NCI-H2107 (cell line): ENCODE measurements at places on chromosomes 7 and 10.

GRCh38 chr10:27628621-27629020 is 117.0 kb downstream of the MKX start:
- DNase-seq: no peak

- no peak for DNase-seq
Measured at GRCh38 chr7:106747804-106748203, 86.8 kb upstream of the CCDC71L start.

- DNase-seq: no peak
Measured at GRCh38 chr7:149457766-149458165, 3.1 kb downstream of the ZNF777 start.

- no peak for DNase-seq
Measured at GRCh38 chr10:27861781-27862180, 116.2 kb upstream of the MKX start.

DNA sequence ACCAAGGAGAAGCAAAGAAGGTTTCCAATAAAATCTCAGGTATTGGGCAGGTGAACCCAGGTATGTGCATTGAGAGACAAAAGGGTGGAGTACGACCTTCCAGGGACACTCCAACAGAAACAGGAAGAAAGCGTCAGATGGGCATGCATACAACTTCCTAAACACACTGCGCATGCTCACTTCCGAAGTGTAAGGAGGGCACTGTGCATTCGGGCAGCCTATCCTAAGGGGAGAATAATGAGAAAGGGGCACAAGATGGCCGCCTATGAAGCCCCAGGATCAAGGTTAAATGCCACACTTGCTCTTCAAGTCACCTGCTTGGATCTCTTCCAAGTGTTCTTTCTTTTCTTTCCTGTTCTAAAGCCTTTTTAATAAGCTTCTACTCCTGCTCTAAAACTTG is 39.4 kb upstream of the PRSS1 start:
- no peak for DNase-seq

- DNase-seq: no peak
Measured at GRCh38 chr10:119023553-119023868, 6.0 kb upstream of the NANOS1 start.

DNA sequence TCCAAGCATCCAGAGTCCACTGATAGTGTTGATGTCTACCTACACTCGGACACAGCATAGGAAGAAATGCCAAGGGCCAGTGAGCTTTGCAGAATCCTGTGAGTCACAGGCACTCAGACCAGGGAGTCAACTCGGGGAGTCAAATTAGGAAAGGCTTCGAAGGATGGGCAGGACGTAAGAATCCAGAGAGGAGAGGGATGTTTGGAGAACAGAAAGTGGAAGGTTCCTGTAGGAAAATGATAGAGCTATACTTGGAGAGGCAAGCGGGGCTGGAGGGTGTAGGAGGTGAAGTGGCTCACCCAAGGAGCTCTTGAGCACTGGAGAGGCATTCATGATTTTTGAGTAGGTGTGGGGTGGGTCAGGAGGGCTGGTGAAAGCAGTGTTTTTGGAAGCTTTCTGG is 3.0 kb downstream of the ZYX start:
- DNase-seq: no peak

- peak; percentile 94 for DNase-seq
Measured at GRCh38 chr7:133081599-133082389, at the start of gene CHCHD3. TSS of gene CHCHD3 (minus strand) at chr7:133082090. CDS start at chr7:133081937, 153 bp downstream.

DNA sequence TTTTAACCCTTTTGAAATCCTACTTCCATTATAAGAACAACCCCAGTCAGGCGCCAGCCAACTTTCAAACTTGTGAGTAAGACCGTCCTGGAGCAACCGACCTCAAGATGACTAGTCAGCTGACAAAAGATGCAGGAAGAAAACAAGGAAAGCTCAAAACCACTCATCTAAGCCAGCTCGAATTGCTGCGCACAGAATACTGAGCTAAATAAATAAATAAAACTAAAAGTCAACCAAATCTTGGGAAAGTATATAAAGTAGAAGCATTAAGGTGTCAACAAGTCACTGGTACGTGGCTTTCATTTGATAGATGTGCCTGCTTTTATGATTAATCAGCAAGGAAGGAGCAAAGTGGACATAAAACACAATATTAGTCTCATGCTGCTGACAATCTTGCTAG is 1269.8 kb downstream of the XPNPEP1 start:
- no peak for DNase-seq

DNA sequence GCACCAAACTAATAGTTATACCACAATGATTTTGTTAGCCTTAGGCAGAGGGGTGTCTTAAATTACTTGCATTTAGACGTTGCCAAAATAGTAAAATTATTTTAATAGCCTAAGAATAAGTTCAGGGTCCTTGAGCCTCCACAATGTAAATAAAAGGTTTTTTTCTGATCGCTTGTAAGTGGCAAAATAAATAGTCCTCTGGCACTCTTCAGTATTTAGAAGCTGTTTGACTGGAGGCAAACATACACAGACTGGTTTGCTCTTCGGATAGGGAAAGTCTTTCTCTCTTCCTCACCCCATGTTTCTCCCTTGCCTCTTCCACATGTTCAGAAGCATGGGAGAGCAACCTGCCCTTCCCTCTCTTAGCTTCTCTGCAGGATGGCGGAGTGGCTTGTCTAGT is 49.5 kb upstream of the FAM180A start:
- DNase-seq: peak; percentile 24

GRCh38 chr7:676246-676971 is 50.1 kb upstream of the DNAAF5 start:
- no peak for DNase-seq

- DNase-seq: no peak
Measured at GRCh38 chr10:11003679-11004078, 14.0 kb upstream of the CELF2 start.
